ENCODE measurements at places on chromosomes 5 and 9.

- no peak for DNase-seq
These were observed 1.5 kb downstream of the RNF44 start for GRCh38 chr5:176535664-176536131.

DNA sequence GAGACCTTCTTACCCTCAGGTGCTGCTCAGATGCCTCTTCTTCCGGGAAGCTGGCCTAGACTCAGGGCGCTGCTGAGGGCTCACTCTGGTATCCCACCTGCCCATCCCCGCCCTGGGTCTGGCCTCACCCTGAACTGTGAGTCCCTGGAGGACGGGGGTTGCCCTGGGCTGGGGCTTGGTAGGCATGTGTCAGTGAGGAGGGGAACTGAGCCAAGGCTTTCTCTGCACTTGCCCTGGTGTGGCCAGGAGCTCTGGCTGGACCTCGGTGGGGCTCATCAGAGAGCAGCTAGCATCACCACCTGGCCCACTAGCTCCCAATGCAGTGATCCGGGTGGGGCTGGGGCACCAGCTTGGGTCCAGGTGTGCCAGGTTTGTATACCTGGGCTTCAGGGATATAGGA lies 15.6 kb downstream of the PLEKHG4B start:
- no peak for DNase-seq

DNA sequence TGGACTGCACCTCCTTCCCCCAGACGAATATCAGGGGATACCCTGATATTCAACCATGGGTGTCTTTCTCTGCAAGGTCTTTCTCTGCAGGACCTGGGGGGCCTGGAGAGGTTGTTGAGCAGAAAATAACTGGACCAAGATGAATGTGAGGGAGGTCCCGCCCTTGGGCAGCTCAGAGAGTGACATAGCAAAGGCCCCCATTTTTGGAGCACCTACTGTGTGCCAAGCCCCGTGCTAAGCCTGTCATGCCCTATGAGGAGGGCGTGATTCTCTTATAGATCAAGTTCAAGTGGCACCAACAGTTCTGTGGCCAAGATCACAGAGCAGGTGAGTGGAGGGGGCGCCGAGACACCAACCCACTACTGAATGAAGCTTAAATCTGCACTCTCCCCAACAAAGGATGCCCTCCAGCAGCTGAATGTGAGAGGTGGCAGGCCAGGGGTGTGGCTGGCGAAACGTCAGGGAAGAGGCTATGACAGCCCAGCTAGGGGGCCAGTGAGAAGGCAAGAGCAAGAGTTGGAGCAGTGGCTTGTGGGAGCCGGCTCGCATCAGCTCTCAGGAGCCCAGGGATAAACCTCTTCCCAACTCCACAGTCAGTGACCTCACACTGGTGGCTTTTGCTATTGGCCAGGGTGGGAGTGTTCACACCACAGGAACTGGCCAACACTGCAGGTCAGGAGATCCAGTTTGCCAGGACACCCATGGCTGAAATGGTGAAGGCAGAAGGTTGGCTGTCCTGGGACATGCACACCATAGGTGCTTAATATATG lies 5.3 kb downstream of the SARDH start:
- no peak for DNase-seq

DNA sequence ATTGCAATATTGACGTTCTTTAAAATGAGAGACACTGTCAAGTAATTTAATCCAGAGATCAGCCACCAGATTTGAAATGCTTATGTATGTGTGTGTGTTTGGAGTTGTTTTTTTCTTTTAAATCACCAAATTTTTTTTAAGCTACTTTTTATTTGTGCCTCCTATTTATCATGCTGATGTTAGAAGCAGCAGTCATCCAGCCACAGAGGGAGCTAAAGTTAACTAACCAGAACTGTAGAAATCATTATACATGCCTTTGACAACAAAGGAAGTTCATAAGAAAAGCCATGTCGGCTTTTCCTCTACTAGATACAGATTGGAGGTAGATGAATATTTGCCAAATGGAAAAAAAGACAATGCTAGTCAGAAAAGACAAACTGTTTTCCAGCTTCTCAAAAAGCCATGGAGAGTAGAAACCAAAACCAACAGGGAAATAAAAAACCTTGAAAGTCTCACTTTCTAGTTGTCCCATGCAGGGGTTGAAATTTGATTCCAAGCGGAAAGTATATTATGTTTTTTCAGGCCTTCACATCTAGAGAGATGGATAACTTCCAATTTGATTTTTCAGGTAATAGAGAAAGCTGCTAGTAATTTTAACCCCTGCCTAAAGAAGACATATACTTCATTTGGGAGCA lies 4.5 kb downstream of the PURA start:
- no peak for DNase-seq

DNA sequence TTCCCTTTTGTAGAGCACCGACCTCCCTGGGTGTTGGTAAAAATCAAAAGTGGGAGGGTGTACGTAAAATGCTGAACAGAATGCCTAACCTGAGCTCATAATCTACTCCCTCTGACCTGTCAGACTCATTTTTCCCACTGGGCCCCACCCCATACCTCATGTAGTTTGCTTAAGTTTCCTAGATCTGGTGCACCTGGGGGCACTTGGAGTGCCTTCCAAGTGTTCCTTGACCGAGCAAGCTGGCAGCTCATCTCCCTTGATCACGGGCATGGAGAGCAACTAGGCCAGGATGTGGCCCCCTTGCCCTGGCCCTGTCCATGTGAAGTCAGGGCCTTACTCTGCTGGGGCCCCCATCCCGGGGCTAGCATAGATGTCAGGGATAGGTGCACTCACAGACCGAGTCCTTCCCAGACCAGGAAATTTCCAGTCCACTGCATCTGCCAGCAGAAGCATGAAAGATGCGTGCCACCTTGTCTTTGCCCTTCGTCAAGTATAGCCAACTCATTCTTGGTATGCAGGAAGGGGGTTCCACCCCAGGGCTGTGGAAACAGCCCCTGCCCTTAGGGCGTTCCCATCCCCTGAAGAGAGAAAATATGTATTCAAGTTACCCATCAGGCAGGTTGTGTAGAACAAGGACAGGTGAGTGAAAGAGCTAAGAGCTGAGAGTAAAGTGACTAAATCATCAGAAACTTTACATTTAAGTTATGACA lies 41.9 kb downstream of the SLC22A5 start:
- DNase-seq = no peak

DNA sequence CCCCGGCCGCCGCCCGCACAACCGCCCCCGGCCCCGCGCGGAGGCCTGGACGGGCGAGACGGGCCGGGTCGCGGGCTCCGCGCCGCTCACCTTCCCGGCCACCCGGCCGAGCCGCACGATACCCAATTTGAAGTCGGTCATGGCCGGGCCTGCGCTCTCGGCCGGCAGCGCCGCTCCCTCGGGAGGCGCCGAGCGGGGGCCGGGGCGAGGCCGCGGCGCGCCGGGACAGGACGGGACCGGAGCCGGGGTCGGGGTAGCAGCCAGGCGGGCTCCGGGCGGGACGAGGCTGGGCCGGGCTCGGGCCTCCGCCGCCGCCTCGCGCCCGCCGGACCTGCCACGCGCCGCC lies 216 bp downstream of the ZMYND19 start:
- DNase-seq = no peak

- no peak for DNase-seq
These were observed 52.8 kb downstream of the AMBP start for GRCh38 chr9:114025196-114025753.

DNA sequence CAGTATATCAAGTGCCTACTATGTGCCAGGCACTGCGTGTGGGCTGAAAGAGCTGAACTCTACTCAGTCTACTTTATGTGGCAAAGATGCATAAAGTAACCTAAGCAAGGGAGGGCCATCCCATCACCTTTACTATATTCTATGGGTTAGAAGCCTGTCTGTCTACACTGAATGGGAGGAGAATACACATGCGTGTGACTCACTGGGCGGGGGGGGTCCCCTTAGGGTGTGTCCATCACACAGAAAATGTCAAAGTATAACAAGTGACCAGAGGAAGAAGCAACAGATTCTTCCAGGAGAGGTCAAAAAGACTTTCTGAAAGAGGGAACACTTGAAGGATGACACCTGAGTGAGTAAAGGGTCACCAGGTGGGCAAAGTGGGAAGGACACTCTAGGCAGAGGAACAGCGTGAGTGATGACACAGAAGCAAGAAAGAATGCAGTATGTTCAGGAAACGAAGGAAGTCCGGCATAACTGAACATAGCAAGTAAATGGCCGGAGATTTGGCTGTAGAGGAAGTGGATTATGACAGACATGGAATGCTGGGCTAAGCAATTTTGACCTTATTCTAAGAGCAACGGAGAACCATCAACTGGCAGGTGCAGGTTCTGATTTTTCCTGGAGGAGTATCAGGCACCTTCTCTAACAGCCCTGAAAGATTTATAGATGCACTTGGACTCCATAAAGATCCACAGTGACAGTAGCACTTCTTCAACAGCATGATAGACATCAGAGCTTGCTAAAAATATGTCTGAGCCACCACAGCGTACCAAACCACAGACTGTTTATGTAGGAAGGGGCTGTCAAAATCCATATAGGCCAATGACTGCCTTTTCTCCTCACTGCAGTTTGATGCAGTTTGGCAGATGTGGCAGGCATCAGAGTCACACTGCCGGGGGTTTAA lies 8.0 kb upstream of the WHRN start:
- DNase-seq = no peak

- no peak for DNase-seq
These were observed 165.7 kb upstream of the IRX1 start for GRCh38 chr5:3429962-3430361.

- DNase-seq = no peak
These were observed 15.3 kb upstream of the CD180 start for GRCh38 chr5:67211926-67212325.

GRCh38 chr5:156851880-156852279 lies 1.8 kb downstream of the PPP1R2B start:
- no peak for DNase-seq

DNA sequence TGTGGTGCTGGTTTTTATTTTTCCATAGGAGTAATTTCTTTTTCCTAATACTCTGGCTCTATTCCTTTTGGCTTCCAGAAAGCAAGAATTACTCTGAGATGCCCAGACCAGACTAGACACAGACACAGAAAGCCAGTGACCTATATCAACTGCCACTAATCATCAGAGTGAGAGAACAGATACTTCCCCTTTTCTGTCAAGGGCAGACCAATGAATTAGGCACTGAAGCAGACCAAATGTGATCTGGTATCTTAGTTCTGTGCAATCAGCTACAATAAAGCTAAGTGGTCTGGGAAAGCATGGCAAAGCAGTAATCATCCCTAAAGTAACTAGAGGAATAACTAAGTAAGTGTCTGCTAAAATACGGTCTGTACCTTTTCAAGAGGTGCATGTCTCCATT lies 239.1 kb downstream of the ELAVL2 start:
- no peak for DNase-seq

DNA sequence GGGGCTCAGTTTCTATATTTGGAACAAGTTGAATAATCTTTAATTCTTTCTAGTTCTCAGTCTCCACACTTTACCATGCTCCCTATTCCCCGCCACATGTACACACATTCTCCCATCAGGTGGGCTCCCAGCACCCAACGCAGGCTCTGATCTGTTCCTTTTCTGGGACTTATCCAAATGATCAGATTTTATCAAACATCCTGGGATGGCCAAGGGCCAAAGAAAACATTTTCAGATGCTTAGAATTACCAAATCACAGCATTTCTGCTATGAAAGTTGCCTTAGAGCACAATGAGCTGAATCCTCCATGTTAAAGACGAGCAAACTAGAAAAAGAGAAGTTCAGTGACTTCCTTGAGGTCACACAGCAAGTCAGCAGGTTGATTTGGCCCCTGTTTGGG lies 153.4 kb downstream of the SEC61B start:
- DNase-seq = no peak

- no peak for DNase-seq
These were observed 6.5 kb downstream of the PAEP start for GRCh38 chr9:135568026-135568425.

GRCh38 chr5:139283252-139284166 lies 10.0 kb upstream of the MATR3 start:
- no peak for DNase-seq

DNA sequence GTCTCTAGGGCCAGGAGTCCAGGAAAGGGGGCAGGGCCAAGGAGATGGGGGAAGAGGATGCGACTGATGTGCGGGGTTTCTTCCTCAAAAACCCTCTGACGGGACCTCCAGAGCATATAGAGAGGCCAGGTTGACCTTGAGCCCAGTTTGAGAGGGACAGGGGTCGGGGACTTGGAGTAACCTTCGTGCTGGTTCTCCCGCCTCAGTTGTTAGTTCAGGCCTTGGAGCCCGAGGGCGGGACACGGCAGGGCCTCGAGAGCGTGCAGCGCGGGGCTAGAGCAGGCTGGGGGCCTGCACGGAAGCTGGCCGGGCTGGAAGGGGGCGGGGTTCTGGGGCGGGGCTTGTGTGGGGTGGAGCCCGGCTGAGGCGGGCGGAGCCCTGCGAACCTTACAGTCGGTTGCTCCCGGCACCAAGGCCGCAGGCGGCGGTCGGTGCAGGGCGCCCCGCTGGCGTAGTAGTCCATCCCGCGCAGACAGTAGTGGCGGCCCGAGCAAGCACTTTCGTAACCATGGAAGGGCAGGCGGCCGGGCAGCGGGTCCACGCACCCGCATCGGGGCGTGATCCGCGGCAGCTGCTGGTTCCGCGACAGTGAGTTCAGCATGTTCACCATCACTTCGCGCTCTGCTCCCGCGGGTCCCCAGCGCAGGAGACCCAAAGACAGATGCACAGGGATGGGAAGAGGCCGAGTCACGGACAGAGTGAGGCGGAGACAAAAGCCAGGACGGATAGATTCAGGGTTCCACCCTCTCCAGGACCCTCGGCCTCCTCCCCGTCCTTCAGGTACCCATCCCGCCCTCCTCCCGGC lies 4.0 kb upstream of the MYORG start:
- DNase-seq = no peak

GRCh38 chr9:105191508-105192121 lies 52.8 kb upstream of the SLC44A1 start:
- no peak for DNase-seq

GRCh38 chr5:170333161-170333910 lies 35.8 kb upstream of the LCP2 start:
- DNase-seq = no peak

- no peak for DNase-seq
These were observed 17.9 kb upstream of the GFPT2 start for GRCh38 chr5:180370861-180371641.

DNA sequence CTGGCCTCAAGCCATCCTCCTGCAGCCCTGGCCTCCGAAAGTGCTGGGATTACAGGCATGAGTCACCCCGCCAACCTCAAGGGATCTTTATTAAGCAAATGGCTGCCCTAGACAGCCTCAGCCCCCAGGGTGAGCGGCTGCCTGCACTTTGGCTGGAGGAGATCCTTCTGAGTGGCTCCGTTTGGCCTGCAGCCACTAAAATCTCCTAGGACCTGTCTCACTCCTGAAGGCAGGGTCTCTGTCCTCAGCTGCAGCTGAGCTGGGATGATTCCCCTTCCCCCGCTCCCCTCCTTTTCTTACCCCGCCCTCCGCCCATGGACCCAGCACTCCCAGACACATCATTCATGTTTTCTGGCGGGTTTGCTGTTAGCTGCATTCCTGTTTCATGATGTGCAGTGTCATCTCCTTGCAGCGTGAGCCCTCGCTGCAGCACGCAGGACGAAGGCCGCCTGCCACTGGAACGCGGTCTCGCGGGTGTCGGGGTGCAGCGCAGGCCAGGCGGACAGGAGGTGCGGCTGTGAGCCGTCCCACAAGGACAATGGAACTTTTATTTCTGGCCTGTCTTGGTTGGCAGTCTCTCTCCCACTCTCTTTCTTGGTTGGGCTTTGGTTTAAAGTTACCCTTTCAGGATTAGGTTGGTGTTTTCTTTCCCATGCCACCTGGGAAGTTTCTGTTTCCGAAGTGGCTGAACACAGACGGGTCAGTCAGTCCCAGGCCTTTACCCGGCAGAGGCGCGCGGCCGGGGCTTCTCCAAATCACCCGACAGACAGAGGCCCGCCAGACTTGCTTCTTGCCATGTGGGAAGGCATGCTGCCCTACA lies 137.1 kb downstream of the FOXD1 start:
- peak; percentile 69 for DNase-seq

Measured in smooth muscle cell of the brain vasculature (primary cell).